ENCODE measurements at places on chromosomes 5 and 9. TPM values are rescaled to one million over a fixed set of nuclear protein-coding genes. Genes with fewer than 3 reads are reported as not detected.

DNA sequence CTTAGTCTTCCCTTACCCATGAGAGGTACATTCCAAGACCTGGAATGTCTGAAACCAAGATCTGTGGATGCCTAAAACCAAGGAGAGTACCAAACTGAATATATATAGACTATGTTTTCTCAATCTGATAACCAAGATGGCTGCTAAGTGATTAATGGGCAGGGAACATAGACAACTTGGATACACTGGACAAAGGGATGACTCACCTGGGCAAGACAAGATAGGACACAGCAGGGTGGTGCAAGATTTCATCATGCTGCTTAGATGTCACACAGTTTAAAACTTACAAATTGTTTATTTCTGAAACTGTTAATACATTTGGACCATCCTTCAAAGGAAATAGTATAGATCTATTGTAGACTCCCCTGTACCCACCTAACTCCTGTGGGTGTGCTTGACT lies 130.9 kb downstream of the HTR1A start:
- DNase-seq, result no peak

- no peak for DNase-seq
Measured at GRCh38 chr5:157486221-157486681, 26.2 kb downstream of the NIPAL4 start.

- DNase-seq, result no peak
Measured at GRCh38 chr9:127884976-127885490, 7.6 kb upstream of the AK1 start.

DNA sequence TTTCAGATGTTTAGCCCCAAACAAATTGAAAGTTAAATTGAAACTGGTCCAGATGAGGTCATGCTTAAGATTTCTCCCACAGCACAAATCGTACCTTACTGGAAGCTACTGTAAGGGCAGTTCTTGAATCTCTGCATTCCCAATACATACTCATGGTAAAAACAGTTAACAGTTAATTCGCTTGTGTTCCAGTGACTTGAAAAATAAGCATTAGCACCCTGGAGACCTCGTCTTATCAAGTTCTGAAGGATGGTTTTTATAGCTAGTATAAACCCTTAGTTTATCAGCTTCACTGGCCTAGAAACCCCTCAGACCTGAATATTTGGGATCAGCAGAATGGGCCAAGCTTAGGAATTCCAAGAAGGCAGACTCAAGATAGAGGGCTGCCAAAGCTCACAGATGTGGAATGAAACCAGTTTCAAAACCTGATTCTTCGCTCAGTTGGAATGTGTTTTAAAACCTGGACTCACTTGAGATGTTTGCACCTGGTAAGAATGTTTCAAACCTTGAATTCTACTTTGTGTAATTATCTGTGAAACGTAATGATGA lies 103.6 kb downstream of the C9orf152 start:
- DNase-seq, result no peak

- no peak for DNase-seq
Measured at GRCh38 chr5:83740741-83741140, 20.1 kb upstream of the HAPLN1 start.

DNA sequence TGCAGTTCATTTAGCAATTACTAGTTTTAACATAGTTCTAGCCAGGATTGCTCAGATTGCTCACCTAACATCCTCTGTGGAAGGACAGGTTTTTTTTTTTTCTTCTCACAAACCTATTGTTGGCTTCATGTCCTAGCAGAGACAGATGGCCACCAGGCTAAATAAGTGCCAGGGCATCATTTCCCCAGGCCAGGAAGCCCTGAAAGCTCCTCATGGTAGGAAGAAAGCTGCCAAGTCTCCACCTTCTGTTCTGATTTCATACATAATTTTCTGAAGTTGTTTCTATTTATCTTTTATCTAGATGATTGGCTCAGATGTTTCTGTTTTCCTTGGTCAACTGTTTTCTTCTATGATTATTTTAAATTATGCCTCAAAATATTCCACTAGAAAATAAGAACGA lies 31.0 kb downstream of the EFCAB9 start:
- no peak for DNase-seq

The OR1L1 gene
- not detected for total RNA-seq

The TRIM36 gene
- 12.6 TPM for total RNA-seq

The KIF12 gene
- total RNA-seq, result 6.4 TPM
